ENCODE measurements at places on chromosomes 4 and X. TPM values are rescaled to one million over a fixed set of nuclear protein-coding genes. Genes with fewer than 3 reads are reported as not detected.

GRCh38 chr4:117941611-117942010 is 92.7 kb upstream of the NDST3 start:
- H3K27me3 ChIP-seq = no peaks in the 10 kb centered on the region
- H3K27ac ChIP-seq = no peak overlapping the region
- no peak for DNase-seq
- H3K4me3 ChIP-seq = no peak overlapping the region

GRCh38 chr4:65665771-65666523 is 4.3 kb downstream of the EPHA5 start:
- peaks cover 28% of the 10 kb centered on the region for H3K4me1 ChIP-seq
- H3K27ac ChIP-seq = no peak overlapping the region
- no peak for DNase-seq
- no peak overlapping the region for H3K4me3 ChIP-seq

DNA sequence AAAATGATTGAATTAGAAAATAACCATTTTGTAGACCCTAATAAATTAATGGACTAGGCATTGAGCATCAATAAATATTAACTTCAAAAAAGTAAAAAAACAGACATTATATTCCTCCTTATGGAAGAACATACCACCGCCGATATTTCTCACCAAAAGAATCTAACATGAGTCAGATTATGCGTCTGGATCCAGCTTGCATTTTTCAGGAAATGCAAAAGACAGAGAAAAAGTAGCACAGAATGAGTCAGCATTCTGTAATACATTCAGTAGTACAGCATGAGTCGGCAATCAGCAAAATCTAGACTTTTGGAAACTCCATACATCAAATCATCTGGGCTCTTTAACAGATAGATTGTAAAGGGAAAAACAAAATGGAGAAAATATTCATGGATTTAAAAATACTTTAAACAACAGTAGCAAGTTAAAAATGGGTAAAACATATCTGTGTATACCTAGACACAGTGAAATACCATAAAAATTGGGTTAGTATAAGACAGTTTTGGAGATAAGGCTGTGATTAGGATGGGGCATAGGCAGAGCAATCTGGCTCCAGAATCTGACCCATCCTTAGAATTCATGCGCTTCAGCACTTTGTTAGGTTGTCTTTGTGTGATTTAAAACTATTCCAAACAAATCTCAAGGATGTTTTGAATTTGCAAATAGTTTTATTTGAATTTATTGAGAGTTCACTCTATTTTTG is 633.0 kb upstream of the FAM241A start:
- no peaks in the 10 kb centered on the region for H3K4me1 ChIP-seq
- no peak overlapping the region for H3K27ac ChIP-seq
- no peak overlapping the region for H3K4me3 ChIP-seq
- H3K27me3 ChIP-seq = no peaks in the 10 kb centered on the region
- no peaks in the 10 kb centered on the region for H3K36me3 ChIP-seq
- no peak for DNase-seq

DNA sequence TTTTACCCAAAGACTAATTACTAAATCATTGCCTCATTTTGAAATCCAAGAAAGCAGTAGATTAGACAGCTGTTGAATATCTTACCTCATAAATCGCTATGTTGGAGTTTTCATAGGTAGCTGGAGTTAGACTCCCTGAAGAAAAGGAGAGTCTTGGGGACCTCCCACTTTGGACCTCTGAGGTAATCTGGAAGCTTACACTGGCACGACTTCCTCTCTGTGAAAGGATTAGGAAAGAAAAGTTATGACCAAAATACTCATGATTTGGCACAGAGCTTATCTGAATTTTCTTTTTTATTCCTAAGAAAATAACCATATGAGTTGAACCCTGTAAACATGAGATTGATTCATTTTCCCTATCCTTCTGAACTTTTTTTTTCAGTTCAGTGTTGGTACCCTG is 40.6 kb downstream of the GUCY2F start:
- no peaks in the 10 kb centered on the region for H3K4me1 ChIP-seq
- DNase-seq = no peak
- H3K27ac ChIP-seq = no peak overlapping the region

GRCh38 chrX:125404667-125405160 is 85.0 kb downstream of the TEX13C start:
- H3K4me3 ChIP-seq = no peak overlapping the region
- H3K36me3 ChIP-seq = no peaks in the 10 kb centered on the region
- DNase-seq = no peak
- no peaks in the 10 kb centered on the region for H3K27me3 ChIP-seq
- no peak overlapping the region for H3K27ac ChIP-seq
- H3K4me1 ChIP-seq = no peaks in the 10 kb centered on the region

DNA sequence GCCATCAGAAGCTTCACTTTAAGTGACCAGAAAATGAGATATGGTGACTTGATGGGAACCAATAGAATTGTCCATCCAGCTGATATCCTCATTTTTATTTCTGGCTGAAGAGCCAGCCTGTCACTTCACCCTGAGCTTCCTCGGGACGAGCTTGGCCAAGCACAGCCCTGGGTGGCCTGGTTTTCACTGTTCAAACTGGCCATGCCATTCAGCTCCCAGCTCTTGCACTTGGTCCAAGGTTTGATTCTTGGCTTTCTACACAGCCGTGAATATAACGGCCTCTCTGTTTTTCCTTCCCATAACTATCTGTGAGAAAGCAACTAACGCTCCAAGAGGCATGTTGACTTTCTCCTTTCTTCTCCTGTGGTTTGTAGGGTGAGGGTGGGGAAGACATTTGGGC is 71.9 kb downstream of the LIMCH1 start:
- H3K27ac ChIP-seq = no peak overlapping the region
- peaks cover 5% of the 10 kb centered on the region for H3K36me3 ChIP-seq
- no peaks in the 10 kb centered on the region for H3K4me1 ChIP-seq
- H3K4me3 ChIP-seq = no peak overlapping the region

DNA sequence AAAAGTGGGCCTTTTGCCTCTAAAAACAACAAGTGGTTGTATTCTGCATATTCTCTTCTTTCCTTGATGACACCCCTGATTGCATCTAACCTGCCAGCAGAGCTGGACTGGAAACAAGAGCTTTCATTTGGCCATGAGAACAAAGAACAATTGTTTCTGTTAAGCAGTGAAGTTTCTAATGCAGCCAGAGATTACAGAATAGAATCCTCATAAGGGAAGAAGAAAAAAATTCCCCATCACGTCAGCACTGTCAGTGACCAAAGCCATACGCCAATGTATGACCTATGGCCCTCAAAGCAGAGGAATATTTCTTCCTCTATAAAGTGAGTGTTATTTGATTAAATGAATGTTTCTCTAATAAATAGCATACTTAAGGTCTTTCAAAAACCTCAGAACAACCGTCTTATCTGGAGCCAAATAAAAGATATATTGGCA is 529.1 kb upstream of the INTU start:
- H3K4me3 ChIP-seq = no peak overlapping the region
- H3K4me1 ChIP-seq = no peaks in the 10 kb centered on the region
- H3K27me3 ChIP-seq = no peaks in the 10 kb centered on the region
- no peak for DNase-seq
- H3K27ac ChIP-seq = no peak overlapping the region
- H3K36me3 ChIP-seq = no peaks in the 10 kb centered on the region

- peaks cover 3% of the 10 kb centered on the region for H3K4me1 ChIP-seq
- DNase-seq = no peak
- H3K27me3 ChIP-seq = peaks cover 2% of the 10 kb centered on the region
Measured at GRCh38 chrX:109845996-109846395, 112.9 kb upstream of the ACSL4 start.

The USP26 gene
- not detected for polyA plus RNA-seq

The ARAP2 gene
- 5.5 TPM for polyA plus RNA-seq

DNA sequence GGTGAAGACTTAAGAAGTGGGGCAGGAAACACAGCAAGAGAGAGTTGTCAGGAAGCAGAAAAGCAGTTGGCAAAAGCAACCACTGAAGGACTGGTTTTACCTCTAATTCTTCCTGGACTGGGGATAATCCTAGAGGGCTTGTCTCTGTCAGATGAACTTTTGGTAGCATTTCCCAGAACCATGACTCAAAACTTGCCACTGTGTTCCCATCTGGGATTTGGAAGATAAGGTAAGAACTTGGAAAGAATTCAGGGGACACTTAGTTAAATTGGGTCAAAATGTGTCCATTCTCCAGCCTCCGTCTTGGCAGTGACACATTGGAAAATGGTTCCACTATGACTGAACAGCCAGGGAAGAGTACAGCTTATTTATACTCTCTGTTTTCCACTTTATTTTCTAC is 55.7 kb downstream of the CD38 start:
- no peak for DNase-seq
- no peaks in the 10 kb centered on the region for H3K27me3 ChIP-seq
- H3K4me1 ChIP-seq = no peaks in the 10 kb centered on the region
- no peak overlapping the region for H3K4me3 ChIP-seq
- no peak overlapping the region for H3K27ac ChIP-seq

DNA sequence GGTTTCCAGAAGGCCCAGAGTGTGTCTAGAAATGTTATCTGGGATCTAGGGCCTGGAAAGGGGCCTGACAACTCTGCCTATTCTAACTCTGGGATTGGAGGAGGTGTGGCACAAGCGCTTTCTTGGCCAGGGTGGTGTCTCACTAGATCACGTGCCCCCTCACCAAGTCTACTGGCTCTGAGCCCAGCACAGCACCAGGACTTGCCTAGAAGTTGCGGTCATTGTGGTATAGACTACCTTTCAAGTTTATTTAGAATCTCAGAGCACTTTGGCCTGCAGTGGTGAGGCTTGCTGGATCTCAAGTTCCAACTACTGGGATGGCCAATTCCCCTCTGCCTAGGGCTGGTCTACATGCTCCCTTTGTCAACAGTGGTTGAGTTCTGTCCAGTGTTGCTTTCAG is 223.3 kb upstream of the MAGEB2 start:
- H3K27ac ChIP-seq = no peak overlapping the region
- H3K27me3 ChIP-seq = no peaks in the 10 kb centered on the region
- H3K36me3 ChIP-seq = no peaks in the 10 kb centered on the region
- DNase-seq = no peak
- H3K4me1 ChIP-seq = no peaks in the 10 kb centered on the region

DNA sequence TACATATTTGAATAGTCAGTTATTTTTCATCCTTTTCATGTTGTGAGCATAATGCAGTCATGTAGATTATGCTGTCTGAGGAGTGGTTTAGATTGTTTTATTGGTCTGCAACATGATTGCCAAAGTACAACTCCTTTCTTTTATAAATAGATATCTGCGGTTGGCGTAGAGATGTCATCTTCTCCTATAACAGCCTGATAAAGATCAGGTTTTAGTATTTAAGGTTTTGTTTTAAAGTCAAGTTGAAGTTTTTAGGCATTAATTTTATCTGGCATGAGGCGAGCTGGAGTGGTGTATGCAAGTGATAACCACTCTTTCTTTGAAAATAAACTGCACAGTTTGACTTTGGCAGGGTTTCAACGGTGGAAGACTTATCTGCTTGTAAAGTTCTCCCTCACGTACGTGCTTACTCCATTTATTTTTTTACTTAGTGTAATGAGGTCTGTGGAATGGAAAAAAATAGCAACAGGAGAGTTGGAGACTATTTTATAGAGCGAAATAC is 126.3 kb downstream of the FBXO8 start:
- H3K36me3 ChIP-seq = no peaks in the 10 kb centered on the region
- no peaks in the 10 kb centered on the region for H3K27me3 ChIP-seq
- no peak overlapping the region for H3K4me3 ChIP-seq
- H3K4me1 ChIP-seq = no peaks in the 10 kb centered on the region

The TTC29 gene
- not detected for polyA plus RNA-seq

- DNase-seq = no peak
- H3K27me3 ChIP-seq = no peaks in the 10 kb centered on the region
- no peaks in the 10 kb centered on the region for H3K4me1 ChIP-seq
- H3K36me3 ChIP-seq = no peaks in the 10 kb centered on the region
- no peak overlapping the region for H3K27ac ChIP-seq
Measured at GRCh38 chr4:188374871-188375270, 235.6 kb downstream of the TRIML1 start.

The TCP11X1 gene
- polyA plus RNA-seq = not detected

The CXCL6 gene
- 3.4 TPM for polyA plus RNA-seq

The UGT2B10 gene
- polyA plus RNA-seq = 108 TPM

Data from liver (tissue), 10 donors.